Activated naive CD4-positive, alpha-beta T cell treated with Interleukin-2 at 50 U/mL for 16 hours (primary cell): ENCODE measurements at places on chromosomes 4 and X.
A peak's percentile ranks its signal among the peaks of the same experiment; 100 is the strongest.

DNA sequence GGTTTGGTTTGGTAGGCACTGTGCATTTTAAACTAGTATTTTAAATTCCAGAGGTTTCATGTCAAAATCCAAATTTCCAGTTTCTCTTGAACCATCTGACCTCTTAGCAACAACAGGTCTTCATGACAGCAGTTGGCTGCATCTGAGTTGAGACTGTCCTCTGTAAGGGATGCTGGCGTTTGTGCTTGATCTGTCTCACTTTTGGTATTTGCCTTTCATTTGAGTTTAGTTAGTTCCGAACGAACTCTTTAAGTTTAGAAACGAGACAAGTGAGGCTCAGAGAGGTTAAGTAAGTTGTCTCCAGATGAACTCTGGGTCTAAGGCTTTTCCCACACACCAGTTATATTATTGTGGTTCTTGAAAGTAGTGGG is 29.1 kb downstream of the SPARCL1 start:
- DNase-seq, result no peak

- no peak for DNase-seq
Observed at GRCh38 chr4:74667944-74668343, 126.4 kb downstream of the BTC start.

DNA sequence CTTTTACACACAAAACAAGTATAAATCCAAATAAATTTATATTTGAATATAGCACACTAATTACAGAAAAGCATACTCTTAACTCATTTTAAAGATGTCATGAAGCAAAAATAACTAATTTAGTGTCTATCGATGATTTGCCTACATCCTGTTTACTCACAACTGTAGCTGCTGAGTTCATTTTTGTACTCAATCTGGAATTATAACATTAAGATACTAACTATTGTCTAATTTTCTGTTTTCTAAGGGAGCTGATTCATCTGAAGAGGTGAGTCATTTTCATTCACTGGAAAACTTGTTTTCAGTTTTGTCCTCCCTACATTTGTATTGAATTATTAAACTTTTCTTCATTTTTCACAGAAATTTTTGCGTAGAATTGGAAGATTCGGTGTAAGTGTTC is 3.7 kb downstream of the STATH start:
- no peak for DNase-seq

- peak; percentile 53 for DNase-seq
Observed at GRCh38 chrX:72121383-72121782, 10.3 kb downstream of the RTL5 start.

- no peak for DNase-seq
Observed at GRCh38 chr4:161256172-161256571, 907.6 kb downstream of the FSTL5 start.

GRCh38 chr4:3257556-3258482 is 8.9 kb downstream of the MSANTD1 start:
- DNase-seq, result no peak

DNA sequence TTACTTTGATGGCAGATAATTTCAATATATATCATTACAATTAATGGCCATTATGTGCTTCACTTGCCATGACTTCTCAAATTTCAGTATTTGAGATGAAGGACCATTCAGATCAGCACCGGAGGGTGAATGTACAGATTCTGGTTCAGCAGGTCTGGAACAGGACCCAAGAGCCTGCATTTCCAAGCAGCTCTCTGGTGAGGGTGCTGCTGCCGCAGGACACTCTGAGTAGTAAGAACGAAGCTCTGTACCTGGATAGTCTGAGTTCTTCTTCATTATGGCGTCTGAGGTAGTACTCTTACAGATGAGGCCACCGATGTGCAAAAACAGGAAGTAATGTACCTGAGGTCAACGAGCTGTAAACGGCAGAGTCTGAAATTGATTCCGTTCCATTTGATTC is 228.2 kb downstream of the FBXW7 start:
- DNase-seq, result no peak

GRCh38 chrX:105260291-105261043 is 40.0 kb upstream of the TEX13A start:
- no peak for DNase-seq

DNA sequence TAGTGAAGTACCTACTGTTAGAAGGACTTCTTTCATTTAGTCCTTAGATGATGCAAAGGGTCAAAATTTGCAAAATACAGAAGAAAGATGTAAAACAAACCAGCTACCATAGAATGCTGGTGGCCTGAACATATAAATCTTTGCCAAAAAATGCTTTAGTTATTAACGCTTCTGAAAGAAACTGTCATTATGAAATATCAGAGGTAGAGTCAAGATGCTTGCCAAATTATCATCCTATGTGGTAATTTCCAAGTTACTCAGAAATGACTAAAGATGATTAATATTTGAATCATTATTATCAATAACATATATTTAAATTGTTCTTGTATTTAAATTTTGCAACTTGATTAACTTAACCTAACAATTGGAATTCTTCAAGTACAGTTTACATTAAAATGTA is 588.4 kb upstream of the FAM241A start:
- no peak for DNase-seq

DNA sequence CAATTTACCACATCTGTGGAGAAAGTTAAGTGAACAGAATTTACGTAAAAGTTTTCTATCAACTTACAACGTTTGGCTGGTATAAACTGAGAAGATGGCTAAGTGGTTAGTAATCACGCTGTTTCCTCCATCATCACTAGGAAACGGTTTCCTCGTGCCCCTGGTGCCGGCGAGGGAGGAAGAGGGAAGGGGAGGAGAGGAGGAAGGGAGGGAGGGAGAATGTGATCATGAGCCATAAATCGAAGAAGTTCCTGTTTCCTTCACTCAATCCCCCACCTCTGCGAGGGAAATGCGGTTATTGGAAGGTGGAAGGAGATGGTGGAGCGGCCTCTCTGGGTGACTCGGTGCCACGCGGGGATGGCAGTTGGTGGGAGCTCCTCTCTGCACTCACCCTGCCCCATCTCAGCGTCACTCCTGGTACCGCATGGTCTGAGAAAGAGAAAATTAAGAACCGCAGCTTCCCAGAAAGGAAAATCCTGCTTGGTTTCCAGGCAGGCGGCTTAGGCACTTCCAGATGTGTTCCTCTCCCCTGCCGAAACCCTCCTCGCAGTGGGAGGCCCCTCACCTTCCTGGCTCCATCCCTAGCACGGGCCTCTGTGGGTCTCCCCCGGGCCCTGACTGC is 216.8 kb downstream of the AFAP1 start:
- DNase-seq, result no peak

DNA sequence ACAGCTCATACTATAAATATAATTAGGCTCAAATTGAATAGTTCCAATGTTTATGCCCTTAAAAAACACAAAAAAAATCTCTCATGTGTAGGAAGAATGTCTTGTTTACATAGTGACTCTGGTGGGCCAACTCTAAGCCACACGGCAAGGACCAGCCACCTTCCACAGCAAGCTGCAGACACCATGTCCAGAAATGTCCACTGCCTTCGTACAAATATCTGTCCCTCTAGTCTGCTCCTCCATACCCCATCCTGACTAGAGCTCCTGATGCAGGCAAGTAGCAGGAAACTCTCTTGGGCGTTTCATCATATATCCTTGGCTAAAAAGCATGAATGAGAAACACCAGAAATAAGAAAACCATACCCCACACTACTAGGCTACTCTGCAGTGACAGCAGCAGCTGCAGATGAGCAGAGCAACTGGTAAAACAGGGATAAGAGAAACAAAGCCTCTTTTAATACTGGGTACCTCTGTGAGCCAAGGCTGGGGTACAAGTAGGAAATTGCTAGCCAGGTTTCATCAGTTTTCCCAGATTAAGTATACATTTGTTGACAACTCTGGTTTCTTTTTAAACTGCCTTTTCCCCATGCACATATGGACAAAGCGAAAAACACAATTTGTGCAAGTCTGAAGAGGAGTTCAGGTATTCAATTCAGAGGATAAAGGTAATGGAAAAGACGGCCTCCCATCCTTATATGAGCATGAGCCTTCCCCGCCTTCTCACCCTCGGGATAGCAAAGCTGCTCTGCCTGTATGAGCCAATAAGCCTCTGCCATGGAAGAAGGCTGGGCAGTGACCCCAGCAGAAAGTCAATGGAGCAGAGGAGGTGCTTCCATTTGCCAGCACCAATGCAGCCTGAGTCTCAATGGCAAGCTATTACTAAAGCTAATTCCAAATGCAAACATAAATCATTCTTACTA is 245.4 kb downstream of the DCLK2 start:
- DNase-seq, result no peak
